NCI-H446 (cell line): ENCODE measurements at places on chromosomes 5 and 9.

- no peak for DNase-seq
These were observed 3.4 kb downstream of the IL13 start for GRCh38 chr5:132661231-132662003.

DNA sequence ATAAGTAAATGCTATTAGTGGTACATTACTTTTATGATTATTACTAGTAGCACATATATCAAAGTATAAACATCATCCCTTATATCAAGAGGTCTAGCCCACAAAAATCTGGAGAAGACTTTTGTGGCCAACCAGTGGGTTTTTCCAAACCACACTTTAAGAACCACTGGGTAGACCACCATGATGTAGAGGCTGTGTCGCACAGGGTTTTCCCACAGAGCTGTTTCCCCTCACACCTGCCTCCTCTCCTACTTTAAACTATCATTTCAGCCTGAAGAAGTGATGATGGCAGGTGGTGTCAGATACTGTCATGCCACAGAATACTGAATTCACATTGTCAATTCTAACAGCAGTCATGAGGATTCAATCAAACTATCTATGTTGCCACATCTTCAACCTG lies 109.2 kb downstream of the FBXW11 start:
- DNase-seq, result no peak

- no peak for DNase-seq
These were observed 443.5 kb upstream of the KLF4 start for GRCh38 chr9:107933097-107933496.

DNA sequence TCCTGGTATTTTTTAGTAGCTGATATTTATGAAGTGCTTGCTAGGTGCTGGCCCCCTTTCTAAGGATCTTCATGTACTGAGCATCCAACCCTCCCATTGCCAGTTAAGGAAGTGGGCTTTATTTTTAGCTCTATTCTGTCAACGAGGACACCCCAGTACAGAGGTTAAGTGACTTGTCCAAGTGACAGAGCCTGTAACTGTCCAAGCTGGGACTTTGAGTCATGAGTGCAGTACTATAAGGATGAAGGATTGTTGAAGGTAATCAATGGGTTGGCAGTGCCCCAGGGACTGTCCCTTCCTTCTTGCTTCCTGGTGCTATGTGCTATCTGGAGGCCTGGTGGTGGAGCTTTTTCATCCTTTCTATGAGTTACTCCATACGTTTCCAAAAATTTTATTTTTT lies 18.0 kb upstream of the FABP6 start:
- no peak for DNase-seq

GRCh38 chr5:140674629-140675028 lies 1.3 kb upstream of the DND1 start:
- DNase-seq, result no peak

DNA sequence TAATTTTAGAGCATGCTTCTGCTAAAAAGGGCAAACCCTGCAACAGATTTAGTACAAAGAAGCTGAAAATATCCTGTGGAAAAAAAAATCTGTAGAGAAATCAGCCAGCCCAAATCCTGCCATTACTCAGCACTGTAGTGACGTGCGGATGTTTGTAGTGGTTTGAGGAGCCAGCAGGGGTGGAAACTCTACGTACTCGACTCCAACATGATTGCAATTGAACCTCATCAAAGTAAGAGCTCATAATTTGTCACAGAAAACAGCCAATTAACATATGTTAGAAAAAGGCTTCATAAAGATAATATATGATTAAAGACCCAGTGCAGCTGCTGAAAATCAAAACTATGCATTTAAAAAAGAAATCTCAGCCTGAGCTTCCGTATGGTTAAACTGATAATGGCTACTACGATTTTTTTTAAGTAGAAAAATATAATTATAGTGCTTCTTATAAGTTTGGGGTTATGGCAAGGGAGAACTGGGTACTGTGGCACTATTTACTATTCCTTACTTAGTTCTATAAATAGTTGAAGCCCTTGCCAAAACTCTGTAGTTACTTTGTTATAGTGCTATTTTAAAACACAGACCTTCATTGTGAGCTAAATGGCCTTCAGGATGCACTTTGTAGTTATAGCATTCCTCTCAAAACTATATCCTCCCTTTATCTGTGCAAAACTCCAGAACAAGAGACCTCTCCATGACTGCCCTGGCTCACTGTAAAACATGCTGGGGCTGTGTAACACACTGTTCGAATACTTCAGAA lies 49.4 kb downstream of the MEF2C start:
- DNase-seq, result no peak

DNA sequence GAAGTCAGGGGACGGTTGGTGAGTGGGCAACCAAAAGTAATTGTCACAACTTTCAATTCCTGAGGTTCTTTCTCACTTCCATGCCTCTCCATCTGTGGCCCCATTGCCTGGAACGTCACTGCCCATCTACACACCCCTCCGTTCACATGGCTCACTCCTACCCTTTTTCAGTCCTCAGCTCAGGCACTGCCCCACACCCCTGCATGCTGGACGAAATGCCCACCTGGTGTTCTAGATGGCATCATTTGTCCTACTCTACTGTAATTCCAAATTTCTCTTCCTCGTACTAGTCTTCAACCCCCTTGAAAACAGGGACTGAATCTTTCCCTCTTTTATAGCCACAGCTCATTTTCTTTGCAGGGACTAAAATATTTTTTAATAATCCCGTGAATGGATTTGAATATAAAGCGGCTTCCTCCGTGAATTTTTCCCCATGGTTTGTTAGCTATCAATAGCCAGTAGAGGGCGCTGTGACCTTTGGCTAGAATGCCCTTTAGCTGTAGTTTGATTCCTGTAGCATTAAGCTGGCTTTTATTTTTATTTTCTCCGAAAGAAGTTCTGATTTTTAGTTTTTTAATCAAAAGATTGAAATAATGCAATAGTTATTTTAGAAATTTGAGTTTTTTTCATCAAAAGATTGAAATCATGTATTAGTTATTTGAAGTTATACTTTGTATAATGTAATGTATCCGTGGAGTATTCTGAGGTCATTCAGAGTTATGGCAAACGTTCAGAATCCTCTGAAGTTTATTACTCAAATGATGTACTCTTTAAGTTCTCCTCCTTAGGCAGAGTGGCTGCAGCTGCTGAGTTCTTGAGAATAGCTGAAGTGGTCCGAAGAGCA lies 232.1 kb downstream of the SH3GL2 start:
- DNase-seq, result peak; percentile 76

DNA sequence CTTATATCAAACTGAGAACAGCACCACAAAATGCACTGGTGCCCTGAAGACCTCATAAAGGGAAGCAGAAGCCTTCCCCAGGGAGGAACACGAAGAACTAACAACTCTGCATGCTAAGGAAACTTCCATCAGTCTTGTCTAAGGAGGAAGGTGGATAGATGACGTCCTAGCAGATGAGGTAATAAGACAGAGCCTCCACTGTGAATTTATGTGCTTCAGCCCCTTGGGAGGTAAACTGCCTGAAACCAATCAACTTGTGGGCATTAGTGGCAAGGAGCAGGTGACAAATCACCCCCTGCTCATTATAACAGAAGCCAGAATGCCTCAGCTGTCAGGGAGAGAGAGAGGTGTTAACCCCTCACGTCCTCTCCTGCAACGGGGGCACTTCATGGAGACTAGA lies 48.9 kb upstream of the SPIN1 start:
- no peak for DNase-seq

- no peak for DNase-seq
These were observed 610.5 kb downstream of the ACTL7B start for GRCh38 chr9:108245331-108245730.

- no peak for DNase-seq
These were observed 52.0 kb upstream of the DAPK1 start for GRCh38 chr9:87445646-87446045.

DNA sequence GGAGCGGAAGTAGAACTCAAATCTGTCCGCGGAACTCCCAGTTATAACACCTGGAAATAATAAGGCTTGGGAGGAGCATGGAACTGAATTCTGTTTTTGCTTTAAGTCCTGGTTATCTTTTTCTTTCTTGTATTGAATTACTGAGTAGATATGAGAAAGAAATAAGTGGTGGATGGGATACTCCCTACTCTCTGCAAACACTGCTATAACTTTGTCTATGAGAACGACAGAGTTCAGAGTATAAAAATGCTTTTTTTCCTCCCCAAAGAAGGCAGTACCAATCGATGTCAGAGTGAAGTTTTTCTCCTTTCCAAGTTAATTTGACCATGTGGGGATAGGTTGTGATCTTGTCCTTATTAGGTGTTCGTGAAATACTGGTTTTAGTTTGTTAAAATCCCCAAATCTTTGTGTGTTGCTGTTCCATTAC lies 1.2 kb downstream of the RIC1 start:
- peak; percentile 48 for DNase-seq

- DNase-seq, result no peak
These were observed 103.4 kb upstream of the GNA14 start for GRCh38 chr9:77751341-77752091.

- DNase-seq, result no peak
These were observed 979 bp downstream of the PCDHGA12 start for GRCh38 chr5:141431286-141431685.

- DNase-seq, result no peak
These were observed 12.1 kb downstream of the KDM3B start for GRCh38 chr5:138364576-138364975.

- no peak for DNase-seq
These were observed 265.8 kb downstream of the ADAMTSL1 start for GRCh38 chr9:18739641-18740318.
